Midbrain (tissue), 1 donor: ENCODE measurements at places on chromosomes 4 and X.

GRCh38 chr4:26101011-26101410 is 187.0 kb downstream of the SMIM20 start:
- DNase-seq: no peak

DNA sequence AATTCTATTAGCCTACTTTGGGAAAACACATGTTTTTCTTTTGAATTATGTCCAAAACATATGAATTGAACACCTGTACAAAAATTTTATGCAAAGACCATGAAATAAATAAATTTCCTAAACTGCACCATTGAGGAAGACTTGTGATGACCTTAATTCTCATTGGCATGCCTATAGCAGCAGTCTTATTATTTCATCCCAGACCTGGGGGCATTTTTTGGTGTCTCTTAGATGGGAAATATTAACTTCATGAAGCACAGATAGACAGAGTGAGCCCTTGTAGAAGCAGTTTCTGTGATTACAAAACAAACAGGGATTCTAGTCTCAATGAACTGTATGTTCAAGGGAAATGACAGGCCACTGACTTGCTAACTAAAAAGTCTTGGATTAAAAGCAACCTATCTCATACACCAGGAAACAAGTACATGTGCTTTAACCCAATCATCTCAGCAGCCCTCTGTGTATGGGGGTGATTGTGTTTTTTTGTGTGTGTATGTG is 32.0 kb upstream of the HPGD start:
- DNase-seq: no peak

- DNase-seq: no peak
These were observed 102.1 kb downstream of the ANOS1 start for GRCh38 chrX:8629871-8630270.

GRCh38 chr4:141047228-141047884 is 85.9 kb downstream of the RNF150 start:
- DNase-seq: no peak

- DNase-seq: no peak
These were observed 94.9 kb downstream of the TENM3 start for GRCh38 chr4:182338063-182338462.

DNA sequence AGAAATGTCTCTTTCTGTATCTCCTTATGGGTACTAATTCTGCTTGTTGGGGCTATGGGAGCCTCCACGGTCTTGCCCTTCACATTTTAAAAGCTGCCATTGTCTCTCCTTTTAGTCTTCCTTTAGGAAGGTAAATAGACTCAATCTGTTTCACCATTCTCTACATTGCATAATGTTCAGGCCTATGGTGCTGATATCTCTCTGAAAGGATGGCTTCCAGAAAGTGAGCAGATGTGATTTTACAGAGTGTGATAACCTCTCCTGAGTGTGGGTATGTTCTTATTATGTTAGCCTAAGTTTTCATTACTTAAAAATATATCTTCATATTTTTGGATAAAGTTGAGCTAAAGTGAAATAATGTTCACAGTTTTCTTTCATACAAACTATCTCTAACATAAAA is 254.0 kb upstream of the PITX2 start:
- DNase-seq: no peak

DNA sequence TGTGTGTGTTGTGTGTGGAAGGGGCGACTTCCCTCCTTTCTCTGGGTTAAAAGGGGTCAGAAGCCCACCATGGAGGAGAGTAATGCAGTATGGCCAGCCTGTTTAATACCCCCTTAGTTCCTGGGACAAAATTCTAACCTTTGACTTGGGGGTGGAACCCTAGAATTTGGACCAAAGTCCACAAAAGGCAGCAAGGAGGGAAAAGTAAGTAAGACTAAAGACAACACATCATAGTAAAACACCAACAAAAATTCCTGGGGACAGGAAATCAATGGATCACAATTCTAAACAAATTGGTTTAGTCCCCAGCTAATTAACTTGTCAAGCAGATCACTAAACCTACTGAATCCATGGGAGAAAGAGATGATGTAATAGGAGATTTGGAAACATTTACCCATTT is 3.1 kb downstream of the AMOT start:
- DNase-seq: no peak

DNA sequence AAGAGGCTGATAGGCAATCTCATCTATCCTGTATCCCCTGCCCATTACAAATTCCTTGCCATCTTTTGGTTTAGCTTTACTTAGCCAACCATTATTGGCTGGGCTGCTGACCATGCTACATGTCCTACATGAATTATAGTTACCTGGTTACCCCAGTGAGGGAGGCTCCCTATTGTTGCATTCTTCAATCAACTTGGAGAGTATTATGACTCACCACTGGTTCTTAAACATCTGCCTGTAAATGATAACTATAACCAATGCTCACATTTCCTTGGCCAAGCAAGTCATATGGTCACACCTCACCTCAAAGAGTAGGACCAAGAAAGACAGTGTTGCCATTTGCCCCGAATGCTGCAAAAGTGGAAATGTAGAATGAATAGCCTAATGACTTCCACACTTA is 297.6 kb downstream of the IL15 start:
- no peak for DNase-seq

DNA sequence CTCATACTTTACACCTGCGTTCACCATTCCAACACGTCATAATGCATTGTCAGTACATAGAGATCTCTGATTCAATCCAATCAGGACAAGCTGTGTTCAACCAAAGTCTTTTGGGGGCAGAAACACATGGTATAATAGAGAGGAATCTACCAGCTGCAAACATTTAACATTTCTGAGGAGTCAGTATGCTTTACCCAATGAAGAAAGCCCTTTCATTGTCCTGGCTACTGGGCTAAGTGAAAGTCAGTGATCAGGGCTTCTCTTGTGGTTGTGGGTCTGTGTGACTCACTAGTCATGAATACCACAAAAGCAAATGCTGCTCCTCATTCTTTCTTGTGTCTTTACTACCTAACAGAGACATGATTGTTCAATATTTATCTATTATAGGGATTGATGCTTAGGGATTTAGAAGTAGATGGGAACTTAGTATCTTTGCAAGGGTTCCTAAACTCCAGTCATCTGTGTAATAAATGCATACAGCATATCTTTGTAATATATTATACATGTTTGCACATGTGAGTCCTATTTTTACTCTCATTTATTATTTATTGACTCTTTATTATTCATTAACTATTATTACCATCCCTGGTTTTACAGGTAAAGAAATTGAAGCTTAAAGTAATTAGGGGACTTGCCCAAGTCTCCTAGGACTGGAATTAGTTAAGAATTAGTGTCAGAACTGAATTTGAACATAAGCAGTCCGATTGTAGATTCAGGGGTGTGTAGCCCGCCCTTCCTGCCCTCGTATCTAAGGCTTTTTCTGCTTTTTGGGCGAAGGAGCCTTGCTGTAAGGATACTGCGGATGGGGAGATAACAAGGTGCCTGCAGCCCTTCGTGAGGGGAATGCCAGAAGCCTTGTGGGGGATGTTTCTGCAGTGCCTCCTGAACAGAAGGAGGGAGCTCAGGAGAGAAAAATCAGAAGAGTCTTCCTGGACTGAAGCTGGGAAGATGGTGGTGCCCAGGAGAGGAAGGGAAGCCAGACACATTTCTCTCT is 353.1 kb upstream of the BOD1L1 start:
- DNase-seq: peak; percentile 18

GRCh38 chr4:120062663-120063195 is 3.9 kb downstream of the MAD2L1 start:
- no peak for DNase-seq
